Progenitor cell of endocrine pancreas (in vitro differentiated cells): ENCODE measurements at places on chromosomes 16 and 17.
A peak's percentile ranks its signal among the peaks of the same experiment; 100 is the strongest.

DNA sequence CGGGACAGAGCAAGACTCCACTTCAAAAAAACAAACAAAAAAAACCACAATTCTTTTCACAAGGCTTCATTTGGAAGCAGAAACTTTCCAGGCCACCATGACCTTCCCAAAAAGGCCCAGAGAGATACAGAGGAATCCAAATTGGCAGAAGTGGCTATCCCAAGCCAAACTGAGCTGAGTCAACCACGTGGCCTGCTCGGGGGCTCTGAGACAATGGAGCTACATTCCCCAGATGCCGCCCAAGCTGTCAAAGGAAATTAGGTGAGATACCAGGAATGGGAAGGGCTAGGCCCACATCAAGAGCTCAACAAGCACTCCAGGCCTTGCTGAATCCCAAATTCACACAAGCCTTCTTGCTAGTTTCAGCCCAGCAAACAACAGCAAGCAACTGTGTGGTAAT, 5.7 kb upstream of the EXOSC6 start:
- DNase-seq = no peak

GRCh38 chr17:21377705-21378396, 1.7 kb downstream of the KCNJ12 start:
- DNase-seq = peak; percentile 19

DNA sequence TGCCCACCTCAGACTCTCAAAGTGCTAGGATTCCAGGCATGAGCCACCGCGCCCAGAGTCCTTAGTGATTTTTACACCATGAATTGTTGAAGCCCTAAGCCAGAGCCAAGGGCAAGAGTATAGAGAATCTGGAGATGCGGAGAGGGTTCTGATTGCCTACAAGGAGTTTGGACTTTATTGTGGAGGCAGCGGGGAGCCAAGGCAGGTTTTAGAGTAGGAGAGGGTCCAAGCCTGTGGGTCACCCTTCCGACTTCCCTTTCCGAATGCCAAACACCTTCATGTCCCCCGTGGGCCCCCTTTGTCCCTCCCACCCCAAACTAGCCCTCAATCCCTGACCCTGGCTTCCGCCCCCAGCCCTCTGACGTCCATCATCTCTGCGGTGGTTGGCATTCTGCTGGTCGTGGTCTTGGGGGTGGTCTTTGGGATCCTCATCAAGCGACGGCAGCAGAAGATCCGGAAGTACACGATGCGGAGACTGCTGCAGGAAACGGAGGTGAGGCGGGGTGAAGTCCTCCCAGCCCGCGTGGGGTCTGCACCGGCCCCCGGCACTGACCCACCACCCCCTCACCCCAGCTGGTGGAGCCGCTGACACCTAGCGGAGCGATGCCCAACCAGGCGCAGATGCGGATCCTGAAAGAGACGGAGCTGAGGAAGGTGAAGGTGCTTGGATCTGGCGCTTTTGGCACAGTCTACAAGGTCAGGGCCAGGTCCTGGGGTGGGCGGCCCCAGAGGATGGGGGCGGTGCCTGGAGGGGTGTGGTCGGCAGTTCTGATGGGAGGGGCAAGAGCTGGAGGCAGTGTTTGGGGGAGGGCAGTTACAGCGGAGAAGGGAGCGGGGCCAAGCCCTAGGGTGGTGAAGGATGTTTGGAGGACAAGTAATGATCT, 7.1 kb downstream of the MIEN1 start:
- no peak for DNase-seq

GRCh38 chr17:60297760-60298401, 94.1 kb downstream of the USP32 start:
- DNase-seq = no peak

DNA sequence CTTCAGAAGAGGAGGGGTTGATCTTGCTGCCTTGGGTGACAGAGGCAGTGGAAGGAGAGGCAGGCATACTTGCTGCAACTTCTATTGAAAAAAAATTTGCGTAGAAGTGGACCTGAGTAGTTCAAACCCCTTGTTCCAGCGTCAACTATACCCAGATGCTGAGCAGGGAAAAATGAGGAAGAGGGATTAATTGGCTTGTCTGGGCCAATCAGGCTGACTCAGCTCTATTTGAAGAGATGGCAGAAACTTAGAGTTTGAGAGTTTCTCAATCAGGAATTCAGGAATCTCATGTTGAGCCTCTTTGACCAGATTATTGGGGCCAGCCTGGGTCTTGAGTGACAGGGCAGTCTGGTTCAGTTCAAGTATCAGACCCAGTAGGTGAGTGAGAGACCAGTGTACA, 17.6 kb downstream of the CASC3 start:
- no peak for DNase-seq

- no peak for DNase-seq
Measured at GRCh38 chr16:51237207-51237606, 86.1 kb upstream of the SALL1 start.

GRCh38 chr16:3730161-3731125, 13.1 kb upstream of the TRAP1 start:
- DNase-seq = no peak

DNA sequence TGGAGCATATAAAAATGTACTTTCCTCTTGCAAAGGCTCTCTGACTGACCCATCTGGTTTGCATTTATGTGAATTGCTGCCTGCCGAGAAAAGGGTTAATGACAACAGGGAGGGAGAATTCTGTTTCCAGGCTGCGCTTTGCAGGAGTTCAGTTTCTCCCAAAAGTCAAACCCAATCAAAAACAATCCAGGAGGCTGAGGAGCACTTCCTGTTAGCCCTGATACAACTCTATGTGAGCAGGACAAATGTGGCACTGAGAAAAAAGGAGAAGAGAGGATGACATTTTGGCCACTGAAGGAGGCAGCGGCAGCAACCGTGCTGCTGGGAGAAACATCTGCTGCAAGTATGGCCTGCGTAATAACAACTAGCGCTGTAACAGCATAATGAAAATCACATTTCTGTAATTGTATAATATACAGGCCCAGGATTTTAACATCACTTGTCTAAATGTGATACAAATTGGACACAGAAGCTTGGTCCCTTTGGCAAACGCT, 26.8 kb upstream of the ELAC2 start:
- no peak for DNase-seq

DNA sequence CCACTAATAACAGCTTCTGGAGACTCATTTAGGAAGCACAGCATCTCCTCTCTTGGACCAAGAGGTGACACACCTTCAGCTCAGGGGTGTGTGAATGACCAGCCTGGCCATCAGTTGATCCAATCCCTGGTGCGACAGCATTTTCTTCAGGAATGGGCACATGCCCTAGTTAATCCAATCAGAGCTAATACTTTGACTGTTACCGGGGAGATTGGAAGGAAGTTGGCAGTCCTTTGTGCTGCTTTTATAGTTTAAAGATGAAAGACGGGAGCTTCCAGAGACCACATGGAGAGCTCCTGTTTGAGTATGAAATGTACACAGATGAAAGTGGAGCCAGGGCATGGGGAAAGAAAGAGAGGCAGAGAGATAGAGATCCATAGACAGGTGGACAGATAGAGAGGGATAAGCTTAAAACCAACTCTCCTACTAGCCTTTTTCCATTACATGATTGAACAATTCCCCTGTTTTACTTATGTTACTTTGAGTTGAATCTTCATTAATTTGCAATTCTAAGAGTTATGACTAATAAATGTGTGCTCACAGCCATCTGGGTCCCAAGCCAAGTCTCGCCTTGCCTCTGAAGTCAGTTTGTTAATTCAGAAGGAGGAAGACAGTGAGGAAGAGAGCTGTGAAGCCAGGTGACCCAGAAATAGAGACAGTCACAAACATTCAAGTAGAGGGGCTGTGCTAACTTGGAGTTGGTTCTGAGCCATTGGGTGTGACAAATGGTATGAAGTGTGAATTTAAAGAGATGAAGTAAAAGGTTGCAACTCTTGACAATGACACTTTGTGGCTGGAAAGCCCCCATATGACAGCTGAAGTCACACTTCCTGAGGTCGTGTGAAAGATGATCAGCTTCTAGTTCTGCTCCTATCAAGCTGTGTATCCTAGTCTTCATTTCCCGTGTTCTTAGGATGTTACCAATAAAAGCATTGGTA, 120.0 kb upstream of the GOT2 start:
- DNase-seq = no peak

- peak; percentile 82 for DNase-seq
Measured at GRCh38 chr17:62703776-62704380, 76.4 kb downstream of the MRC2 start.

- no peak for DNase-seq
Measured at GRCh38 chr17:68516732-68517131, 4.5 kb downstream of the PRKAR1A start.
